ENCODE measurements at places on chromosomes 5 and 9.

GRCh38 chr5:173928871-173929574 lies 40.9 kb downstream of the CPEB4 start:
- no peak for DNase-seq

DNA sequence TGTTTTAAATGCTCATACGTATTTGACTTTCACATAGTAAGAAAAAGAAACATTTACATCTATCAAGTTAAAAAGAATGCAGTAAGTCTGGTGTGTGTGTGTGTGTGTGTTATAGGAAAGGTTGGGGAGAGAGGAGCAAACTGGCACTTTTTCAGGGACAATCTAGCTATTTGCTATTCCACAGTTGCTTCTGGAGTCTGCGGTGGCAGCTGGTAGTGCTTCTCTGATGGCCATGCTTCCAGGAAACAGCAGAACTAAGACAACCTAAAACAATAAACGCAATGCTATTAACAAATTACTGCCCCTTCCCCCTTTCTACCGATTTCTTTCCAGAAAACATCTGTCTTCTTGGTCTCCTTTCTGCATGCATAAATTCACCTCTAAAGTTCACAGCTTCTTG lies 70.0 kb upstream of the CDH10 start:
- DNase-seq, result no peak

DNA sequence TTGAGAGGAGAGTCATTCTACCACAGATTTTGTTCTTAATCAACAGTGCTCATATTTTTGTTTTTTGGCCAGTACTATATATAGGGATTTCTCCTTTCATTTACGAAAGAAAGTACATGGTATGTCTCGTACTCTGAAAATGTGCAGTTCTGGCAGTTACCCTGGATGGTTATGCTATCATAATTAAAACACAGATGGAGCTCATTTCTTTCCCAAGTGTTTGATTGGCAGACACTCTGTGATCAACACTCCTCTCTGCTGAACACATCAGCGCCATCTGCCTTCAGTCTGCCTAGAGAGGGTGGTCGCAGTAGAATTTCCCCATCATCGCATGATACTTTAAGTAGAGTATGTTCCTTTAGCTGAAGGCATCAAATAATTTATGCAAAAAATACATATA lies 64.5 kb downstream of the PAM start:
- peak; percentile 29 for DNase-seq

DNA sequence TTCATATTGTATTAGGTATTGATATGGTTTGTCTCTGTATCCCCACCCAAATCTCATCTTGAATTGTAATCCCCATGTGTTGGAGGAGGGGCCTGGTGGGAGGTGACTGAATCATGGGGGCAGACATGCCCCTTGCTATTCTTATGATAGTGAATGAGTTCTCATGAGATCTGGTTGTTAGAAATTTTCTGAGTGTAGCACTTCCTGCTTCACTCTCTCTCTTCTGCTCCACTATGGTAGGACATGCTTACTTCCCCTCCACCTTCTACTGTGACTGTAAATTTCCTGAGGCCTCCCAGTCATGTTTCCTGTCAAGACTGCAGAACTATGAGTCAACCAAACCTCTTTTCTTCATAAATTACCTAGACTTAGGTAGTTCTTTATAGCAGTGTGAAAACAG lies 187.4 kb upstream of the SLC24A2 start:
- DNase-seq, result no peak

DNA sequence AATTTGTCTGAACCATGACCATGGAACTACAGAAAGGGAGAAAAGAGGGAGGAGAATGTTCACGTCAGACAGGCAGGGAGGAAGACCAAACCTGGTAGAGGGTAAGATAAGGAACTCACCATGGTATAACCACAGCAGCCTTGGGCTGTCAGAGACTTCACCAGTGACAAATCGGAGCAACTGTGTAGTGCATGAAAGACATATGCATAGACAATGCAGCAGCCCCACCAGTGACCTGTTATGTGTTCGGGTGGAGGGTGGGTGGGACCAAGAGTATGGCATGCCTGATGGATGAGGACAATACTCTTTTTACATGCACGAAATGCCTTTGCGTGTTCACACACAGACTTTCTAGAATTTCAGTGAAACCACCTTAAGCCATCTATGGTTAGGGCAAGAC lies 221.8 kb upstream of the RASEF start:
- DNase-seq, result no peak

DNA sequence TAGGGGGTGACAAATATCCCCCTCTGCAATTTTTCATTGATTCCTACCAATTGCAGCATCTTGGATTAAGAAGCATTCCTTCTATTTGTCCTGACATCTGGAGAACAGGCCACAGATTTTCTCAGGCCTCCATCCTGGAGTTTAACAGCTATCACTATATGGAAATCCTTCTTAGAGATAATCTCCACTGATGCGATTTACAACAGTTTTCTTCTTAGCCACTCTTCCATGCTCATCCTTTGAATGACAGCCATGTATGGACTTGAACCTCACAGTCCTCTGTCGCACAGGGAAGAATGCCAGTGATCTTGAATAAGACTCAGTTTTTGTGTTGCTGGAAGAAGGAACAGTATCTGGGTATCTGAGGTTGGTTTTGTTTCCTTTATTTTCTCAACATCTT lies 73.2 kb downstream of the PGM5 start:
- DNase-seq, result no peak

GRCh38 chr9:89497257-89497963 lies 503 bp downstream of the SEMA4D start:
- no peak for DNase-seq

DNA sequence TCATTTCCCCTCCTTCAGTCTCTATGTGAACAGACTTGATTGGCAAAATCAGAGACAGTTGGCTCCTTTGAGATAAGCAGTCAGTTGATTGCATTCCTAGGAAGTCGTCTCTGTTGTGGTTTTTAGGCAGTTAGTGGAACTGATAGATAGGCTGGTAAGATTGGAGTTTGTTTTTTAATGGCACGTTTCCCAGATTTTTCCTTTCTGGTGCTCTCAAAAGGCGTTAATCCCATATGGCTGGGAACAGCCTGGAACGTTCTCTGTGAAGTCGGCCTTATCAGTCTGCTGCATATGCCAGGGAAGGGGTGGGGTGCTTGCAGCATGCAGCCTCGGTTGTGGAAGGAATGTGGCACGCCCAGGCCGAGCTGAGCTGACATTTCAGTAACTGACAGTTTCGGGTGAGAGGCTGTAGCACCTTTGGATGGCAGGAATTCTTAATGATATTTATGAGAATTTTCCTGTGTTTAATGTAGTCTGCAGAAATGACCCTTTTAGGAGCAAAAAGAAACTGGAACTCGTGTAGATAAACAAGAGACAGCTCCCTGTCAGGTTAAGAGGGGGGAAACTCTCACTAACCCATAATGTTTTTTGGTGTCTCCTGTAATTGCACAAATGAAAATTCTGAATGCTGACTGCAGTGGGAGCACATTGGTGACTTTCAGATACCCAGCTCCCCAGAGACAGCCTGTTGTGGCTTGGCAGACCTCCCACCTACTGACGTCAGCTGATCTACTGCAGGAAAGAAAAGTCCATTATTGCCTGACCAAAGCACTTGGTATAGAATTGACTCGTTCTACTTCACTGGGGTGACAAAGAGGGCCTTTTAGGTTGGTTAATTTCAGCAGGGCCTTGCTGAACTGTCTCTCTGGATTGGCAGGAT lies 6.3 kb downstream of the SPTAN1 start:
- DNase-seq, result peak; percentile 91

DNA sequence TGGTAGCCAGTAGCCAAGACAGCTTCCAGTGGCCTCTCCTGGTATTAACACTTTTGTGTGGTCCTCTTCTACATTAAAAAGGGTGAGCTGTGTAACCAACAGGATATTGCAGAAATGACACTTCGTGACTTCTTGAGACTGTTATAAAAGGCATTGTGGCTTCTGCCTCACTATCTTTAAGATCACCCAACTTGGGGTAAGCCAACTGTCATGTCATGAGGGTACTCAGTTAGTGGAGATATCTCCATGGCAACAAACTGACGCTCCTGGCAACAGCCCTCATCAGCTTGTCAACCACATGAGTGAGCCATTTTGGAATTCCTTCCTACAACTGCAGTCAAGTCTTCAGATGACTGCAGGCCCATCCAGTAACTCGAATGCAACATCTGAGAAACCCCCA lies 121.7 kb downstream of the DEPDC1B start:
- no peak for DNase-seq

DNA sequence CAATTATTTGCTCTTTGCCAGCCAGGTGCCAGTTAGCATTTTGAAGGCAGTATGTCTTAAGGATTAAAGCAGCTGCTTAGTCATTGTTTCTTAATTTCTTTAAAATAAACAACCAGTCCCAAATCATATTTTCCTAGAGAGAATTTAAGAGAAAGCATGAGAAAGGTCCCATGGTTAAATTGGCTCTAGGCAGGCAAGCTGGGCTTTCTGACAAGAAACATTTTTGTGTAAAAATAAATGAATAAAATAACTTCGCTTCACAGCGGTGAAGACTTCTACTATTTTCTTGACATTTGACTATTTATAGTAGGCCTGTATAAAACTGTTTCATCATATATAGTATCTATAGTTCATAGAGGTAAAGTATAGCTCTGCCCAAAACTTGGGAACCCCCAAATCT lies 617.7 kb upstream of the C9orf72 start:
- no peak for DNase-seq

- no peak for DNase-seq
These were observed 55.6 kb downstream of the SPTLC1 start for GRCh38 chr9:92059661-92060060.

- peak; percentile 81 for DNase-seq
These were observed 102.2 kb upstream of the MOCS2 start for GRCh38 chr5:53211799-53212198.

- DNase-seq, result no peak
These were observed 87.6 kb downstream of the DAP start for GRCh38 chr5:10673407-10673806.

- peak; percentile 86 for DNase-seq
These were observed 89.7 kb upstream of the ADRA1B start for GRCh38 chr5:159826351-159827214.

DNA sequence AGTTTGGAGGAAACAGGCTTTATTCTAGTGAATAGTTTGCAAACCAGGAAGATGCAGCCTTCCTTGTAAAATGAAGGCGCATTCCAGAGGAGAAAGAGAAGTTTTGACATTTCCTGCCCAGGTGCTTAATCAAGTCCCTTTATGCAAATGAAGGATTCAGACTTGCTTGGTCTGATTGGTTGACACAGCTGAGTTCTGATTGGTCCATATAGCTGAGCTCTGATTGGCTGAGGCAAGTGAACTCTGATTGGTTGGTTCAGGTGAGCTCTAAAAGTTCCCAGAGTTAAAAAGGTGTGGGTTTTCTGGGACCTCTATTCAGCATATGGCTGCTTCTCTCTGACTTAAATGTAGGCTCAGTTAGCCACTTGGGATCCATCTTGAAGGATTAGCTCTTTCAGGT lies 151.0 kb downstream of the CACNA1B start:
- DNase-seq, result no peak

- no peak for DNase-seq
These were observed 14.2 kb downstream of the FAXDC2 start for GRCh38 chr5:154836225-154836624.

- no peak for DNase-seq
These were observed 176.5 kb downstream of the CDK5RAP2 start for GRCh38 chr9:120403543-120403856.

DNA sequence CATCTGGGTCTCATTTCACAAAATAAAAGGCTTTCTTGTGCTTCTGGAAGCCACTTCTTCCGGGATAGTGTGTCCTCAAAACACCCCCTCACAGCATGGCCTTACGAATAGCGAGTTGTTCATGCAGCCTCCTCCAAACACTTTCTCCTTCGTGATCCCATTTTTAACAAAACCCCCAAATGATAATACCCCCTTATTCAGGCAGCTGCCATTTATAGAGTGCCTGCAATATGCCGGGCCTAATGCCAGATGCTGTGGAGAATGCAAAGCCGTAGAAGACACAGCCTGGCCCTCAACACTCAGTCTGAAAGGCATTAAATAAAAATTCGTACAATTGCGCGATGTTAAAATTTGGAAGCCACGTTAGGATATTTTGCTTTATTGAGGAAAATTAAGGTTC lies 66.4 kb upstream of the SLC44A1 start:
- DNase-seq, result no peak

- no peak for DNase-seq
These were observed 453.3 kb upstream of the ITGA1 start for GRCh38 chr5:52334367-52334766.

DNA sequence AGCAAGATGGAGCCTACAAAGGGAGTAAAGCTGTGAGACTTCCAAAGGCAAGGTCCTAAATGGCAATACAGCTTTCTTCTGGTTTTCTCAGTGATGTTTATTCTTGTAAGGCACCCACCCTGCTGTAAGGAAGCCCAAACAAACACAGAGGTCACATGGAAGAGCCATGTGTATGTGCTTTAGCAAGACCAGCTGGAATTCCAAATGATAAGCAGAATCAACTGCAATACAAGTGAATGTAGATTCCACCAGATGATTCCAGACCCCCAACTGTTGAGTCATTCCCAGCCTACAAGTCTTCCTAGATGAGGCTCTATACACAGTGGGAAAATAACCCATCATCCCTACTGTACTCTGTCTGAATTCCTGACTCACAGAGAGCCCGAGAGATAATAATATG lies 122.8 kb downstream of the DEPDC1B start:
- no peak for DNase-seq

- peak; percentile 27 for DNase-seq
These were observed 1.1 kb upstream of the GNA14 start for GRCh38 chr9:77649109-77649812.

DNA sequence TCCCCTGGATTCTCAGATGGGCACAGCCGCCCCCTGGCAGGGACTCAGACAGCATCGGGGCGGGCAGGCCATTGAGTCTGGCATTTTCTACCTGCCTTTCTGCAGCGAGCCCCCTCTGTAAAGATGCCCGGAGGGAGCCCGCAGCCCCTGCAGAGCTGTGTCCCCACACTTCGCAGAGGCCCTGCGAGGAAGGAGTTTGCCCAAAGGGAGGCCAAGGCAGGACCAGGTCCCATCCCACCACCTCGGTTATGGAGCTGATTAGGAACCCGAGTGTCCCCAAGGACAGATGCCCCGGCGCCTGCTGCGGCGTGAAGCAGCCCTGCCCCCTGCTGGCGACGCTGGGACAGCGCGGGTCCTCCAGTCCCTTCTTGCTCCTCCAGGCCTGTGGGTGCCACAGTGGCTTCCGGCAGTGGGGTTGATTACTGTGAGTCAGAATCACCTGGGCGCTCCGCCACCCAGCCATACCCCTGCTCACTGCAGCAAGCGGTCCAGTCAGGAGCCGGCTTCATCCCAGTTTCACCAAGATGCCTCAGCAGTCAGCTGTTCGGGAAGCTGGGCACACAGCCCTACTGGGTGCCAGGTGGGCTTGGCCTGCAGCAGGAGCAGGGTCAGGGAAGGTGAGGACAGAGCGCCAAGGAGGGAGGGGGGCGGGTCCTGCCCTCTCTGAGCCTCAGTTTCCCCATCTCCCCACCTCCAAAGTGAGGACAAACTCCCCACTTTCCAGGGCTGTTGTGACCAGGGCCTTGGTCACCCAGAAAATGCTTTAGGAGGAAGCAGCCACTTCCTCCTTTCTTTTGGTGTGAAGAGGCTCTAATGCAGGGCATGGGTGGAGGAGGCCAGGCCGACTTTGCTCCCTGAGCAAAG lies 117.2 kb downstream of the RXRA start:
- peak; percentile 91 for DNase-seq

GRCh38 chr5:148950892-148951291 lies 112.0 kb downstream of the SH3TC2 start:
- DNase-seq, result no peak

GRCh38 chr9:136964171-136964689 lies 12.2 kb downstream of the LCN12 start:
- no peak for DNase-seq
